ENCODE measurements at places on chromosomes 16 and 17.

DNA sequence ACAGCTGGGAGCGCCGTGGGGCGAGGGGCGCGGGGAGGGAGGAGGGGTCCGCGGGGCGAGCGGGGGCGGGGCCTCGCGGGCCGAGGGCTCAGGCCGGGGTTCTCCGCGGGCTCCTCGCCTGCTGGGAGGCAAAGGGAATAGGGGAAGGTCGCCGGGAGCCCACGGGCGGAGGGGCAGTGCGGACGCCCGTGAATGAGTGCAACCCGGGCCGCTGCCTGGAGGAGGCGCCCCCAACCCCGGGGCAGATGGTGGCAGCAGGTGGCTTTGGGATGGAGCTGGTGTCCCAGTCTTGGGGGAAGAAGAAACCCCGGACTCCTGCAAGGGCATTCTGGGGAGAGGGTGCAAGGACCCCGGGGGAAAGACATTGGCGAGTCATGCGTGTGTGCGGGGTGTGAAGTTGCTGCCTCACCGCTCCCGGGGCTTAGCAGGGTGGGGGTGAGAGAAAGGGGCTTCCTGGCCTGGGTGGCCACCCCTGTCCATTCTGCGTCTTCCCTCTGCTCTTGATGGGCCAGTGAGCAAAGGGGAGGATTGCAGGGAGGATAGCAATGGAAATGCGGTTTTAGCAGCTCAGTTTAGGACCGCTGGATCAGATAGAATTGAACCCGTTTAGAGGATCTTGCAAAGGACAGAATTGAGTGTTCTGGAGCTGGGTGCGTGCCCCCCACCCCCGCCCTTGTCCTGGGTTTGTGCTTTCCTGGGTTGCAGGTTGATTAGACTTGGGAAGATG lies 526 bp downstream of the KIAA0513 start:
- DNase-seq, result no peak

DNA sequence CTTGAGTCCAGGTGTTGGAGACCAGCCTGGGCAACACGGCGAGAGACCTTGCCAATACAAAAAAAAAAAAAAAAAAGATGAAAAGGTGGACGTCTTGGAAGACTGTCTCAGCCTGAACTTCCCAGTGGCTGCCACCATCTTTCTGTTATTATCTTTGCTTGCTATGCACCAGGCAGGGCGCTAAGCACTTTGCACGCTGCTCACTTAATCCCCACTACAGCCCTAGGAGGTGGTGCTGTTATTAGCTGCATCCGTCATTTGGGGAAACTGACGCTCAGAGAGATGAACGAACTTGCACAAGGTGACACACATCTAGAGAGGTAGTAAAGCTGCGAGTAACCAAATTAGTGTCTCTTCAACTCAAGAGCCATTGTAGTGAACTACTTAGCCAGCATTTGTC lies 708 bp upstream of the CPPED1 start:
- no peak for DNase-seq

GRCh38 chr16:56980792-56981724 lies 8.3 kb upstream of the NLRC5 start:
- DNase-seq, result no peak

GRCh38 chr16:13021996-13022395 lies 120.6 kb downstream of the SHISA9 start:
- DNase-seq, result no peak

DNA sequence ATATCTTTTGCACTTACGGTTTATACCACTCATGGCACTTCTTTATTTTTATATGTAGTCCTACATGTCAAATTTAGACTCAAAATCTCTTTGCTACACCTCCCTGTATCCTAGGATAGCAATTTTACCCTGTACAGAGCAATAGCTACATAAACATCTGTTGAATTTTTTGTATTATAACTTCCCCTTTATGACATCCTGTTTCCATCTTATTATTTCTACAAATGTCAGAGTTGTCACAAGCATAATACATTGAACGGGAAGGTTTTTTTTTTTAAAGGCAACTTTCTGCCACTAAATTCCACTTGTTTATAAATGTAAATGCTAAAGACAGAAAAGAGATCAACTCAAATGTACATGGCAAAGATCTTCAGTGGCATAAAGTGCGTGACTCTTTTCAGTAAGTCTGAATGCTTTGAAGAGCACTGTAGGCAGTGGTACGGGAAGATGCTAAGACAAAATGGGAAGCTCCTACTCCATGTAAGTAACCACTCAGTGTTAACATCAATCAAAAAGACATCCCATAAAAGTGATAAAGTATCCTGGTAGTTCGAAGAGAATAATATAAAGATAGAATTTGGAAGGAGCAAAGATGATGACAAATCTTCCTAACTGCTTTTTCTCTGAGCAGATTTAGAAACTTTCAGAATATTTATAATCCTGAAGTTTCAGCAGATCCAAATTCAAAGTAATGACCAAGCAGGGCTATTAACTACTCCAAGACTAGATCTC lies 26.8 kb downstream of the GNA13 start:
- DNase-seq, result no peak

DNA sequence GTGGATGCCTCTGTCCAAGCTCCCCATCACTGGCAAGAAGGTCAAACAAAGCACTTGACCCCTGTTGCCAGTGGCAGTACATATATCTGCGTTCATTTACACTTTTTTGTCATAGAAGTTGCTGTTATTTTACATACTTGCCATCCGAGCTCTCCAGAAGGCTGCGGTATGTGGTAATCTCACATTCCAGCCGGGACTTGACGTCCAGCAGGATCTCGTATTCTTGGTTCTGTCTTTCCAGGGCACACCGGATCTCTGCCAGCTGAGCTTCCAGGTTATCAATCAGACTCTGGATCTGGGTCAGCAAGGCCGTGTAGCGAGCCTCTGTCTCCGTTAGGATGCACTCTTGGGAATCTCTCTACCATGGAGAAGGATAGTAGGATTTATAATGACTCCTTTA lies 6.6 kb downstream of the KRT39 start:
- no peak for DNase-seq

DNA sequence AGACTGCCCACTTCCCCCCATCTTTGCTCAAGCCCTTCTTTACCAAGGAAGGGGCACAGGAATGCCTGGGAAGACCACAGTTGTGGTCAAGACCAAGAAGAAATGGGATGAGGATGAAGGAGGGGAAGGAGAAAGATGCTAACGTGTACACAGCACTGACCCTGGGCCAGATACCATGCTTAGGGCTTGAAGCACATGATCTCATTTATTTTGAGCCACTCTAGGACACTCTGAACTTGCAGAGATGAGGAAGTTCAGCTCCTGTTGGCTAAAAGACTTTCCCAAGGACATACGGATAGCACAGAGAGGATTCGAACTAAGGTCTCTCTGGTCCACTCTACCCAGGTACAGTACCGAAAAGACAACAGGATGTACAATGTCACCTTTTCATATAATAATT lies 42.6 kb downstream of the PIK3R5 start:
- no peak for DNase-seq

DNA sequence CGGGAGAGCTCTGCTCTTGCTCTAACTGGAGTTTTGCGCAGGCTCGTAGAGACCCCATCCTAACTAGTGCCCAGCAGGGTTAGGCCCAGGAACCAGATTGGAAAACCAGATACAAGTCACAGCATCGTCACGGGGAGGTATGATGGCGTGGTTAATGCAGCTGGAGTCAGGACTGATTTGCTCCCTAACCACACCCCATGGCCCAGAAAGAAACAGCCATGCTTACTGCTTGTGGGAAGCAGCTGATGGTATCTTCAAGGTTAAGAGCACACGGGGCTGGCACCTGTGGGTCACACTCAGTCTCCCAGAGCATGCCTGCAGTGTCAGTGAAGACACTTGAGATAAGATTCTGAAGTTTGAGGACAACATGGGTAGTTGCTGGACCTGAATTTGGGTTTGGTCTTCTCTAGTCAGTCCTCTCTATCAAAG lies 60.2 kb downstream of the WIPI1 start:
- DNase-seq, result no peak

GRCh38 chr17:74156878-74157277 lies 46.6 kb upstream of the RPL38 start:
- DNase-seq, result no peak

GRCh38 chr17:58760248-58760647 lies 4.6 kb downstream of the PPM1E start:
- no peak for DNase-seq

GRCh38 chr17:10292057-10292937 lies 80.5 kb downstream of the MYH13 start:
- DNase-seq, result no peak
